Epithelial cell of esophagus (primary cell): ENCODE measurements at places on chromosomes 5 and 9.

GRCh38 chr5:138110266-138110963 is 26.6 kb downstream of the WNT8A start:
- DNase-seq: no peak

DNA sequence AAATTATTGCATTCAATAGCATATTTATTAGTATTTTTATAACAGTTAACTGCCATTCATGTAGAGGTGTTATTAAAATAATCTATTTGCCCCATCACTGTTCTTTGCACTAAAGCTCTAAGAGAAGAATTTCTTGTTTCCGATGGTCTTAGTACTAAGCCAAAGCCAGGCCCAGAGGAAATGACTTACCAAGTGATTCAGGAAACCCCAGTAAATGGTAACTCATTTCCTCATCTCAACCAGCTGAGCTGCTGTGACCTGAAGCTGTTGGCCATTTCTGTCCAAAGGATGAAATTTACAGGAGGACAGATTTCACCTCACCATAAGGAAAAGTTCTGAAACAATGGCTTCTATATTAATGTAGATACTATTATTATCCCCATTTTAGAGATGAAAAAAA is 117.0 kb downstream of the PIK3R1 start:
- DNase-seq: peak; percentile 48

- no peak for DNase-seq
These were observed 145.3 kb downstream of the ADGRV1 start for GRCh38 chr5:90703932-90704331.

DNA sequence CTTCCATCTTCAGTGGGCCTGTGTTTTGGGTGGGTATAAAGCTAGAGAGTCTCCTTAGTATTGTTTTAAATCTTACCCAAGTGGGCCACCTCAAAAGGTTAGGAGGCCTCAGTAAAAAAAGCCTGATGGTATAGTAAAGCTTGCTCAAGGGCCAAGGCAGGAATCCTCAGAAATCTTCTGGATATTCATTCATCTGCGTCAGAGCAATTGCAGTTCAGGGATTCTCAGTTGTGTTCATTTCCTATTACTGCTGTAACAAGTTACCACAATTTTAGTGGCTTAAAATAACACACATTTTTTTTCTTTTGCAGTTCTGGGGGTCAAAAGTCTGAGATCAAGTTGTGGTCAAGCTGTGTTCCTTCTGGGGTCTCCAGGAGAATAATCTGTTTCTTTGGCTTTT is 985.5 kb downstream of the TLE4 start:
- no peak for DNase-seq

DNA sequence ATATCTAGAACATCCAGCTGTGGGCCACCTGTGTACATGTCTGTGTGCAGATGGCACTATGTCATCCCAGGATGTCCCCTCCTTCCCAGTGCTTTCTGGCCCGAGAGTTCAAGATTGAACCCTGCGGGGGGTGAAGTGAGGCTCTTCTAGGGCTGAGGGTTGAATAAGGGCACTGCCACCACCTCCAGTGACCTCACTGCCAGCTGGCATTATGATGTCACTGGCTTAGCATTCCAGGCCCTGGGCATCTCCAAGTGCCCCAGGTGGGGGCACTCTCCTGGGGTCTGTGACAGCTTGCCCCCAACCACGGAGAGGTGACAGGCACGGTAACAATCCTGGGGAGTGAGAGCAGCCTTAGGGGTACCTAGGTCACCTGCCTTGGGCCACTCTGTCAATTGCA is 27.1 kb downstream of the CXXC5 start:
- no peak for DNase-seq

GRCh38 chr9:91162784-91163443 is 198.8 kb downstream of the AUH start:
- peak; percentile 22 for DNase-seq

DNA sequence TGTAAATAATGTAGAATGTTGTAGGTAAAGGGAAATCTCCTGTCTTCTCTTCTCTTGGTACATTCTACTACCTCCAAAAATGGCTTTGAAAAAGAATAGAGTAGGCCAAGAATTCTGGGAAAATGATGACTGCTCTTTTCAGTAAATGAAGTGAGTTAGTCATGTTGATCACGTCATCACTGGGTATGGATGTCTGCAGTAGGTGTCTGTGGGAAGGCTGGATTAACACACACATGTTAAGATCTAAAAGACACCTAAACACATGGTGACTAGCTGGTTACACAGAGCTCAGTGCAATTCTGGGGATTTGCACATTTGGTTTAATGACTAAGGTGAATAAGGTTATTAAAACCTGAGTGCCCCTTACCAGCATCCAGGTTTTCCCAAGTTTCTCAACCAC is 161.5 kb downstream of the CEP120 start:
- peak; percentile 39 for DNase-seq

GRCh38 chr5:133421394-133421793 is 190.9 kb downstream of the FSTL4 start:
- peak; percentile 30 for DNase-seq

DNA sequence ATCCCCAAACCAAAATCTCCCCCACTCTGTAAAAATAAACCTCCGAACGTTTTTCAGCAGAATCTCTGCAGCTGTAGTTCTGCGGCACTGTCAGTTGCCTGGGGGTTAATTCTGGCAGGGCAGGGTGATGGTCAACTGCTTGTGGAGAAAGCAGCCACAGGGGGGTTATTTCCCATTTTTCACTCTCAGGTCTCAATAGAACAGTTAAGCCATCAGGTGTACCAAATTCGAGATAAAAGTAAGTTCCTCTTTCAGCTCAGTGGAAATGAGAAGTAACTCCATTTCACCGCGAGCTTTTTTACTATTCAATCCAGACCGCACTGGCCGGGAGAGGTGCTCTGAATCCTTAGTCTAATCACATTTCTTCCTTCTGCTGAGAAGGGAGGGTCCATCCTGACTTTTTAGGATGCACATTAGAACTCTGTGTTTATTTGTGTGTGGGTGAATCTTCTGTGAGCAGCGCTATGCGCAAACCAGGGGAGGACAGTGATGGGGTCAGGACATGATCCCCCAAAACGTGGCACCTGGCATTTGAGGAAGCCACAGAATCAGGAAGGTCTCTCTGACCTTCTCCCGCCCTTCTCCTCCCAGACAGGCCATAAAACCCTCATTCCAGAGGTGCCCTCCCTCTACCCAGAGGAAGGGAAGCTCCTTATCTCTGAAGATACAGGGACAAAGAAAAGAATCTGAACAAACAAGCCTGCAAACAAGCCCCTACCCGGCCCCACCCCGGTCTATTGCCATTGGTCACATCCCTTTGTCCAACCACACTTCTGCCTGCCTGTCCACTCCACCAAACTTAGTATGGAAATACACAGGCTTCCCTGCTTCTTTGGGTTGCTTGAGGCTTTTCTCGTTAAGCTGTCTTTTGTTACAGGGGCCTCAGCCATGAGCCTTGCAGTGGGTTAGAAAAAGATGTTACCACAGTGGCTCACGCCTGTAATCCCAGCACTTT is 229.0 kb downstream of the ROR2 start:
- no peak for DNase-seq

GRCh38 chr5:995318-995717 is 13.3 kb upstream of the NKD2 start:
- DNase-seq: no peak

DNA sequence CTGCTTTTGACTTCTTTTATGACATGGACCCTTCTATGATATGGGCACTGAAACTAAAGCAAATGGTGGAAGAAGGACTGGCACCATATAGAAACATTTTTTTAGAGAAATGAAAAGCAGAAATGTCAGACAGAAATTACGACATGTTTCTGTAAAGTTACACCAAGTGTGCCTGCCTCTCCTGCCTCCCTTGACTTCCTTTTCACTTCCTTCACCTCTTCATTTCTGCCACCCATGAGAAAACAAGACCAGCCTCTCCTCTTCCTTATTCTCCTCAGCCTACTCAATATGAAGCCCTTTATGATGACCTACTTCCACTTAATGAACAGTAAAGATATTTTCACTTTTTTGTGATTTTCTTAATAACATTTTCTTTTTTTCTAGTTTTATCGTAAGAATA is 44.5 kb downstream of the ERCC6L2 start:
- DNase-seq: no peak
